ENCODE measurements at places on chromosomes 6 and 20. TPM values are rescaled to one million over a fixed set of nuclear protein-coding genes. Genes with fewer than 3 reads are reported as not detected.

GRCh38 chr20:60122671-60123070 lies 164.4 kb downstream of the CDH26 start:
- no peaks in the 10 kb centered on the region for H3K36me3 ChIP-seq
- H3K4me3 ChIP-seq = no peak overlapping the region
- H3K27me3 ChIP-seq = peaks cover 16% of the 10 kb centered on the region
- no peaks in the 10 kb centered on the region for H3K4me1 ChIP-seq

DNA sequence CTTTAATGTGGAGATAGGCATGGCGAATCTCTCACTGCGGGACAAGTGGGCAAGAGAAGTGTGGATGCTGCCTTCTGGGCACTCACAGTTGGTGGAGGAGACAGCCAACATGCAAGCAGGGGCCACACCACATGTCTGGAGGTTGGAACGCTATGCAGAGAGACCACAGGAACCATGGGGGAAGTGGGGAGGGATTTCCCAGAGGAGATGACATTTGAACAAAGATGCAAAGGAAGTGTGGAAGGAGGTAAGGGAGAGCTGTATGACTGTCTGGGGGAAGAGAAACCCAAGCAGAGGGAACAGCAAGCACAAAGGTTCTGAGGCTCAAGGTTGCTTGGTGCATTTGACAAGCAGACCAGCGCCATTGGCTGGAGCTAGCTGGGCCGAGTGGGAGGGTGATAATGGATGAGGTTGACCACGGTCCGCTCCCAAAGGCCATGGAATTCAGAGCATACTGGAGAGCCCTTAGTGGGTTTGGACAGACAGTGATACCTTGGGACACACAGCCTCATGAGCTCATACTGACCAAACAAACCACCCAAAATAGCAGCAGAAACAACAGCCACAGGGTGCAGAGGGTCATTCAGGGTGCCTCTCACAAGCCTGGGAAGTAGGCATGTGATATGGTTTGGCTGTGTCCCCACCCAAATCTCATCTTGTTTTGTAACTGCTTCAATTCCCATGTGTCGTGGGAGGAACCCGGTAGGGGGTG lies 7.6 kb upstream of the FAM110A start:
- no peak for DNase-seq
- no peaks in the 10 kb centered on the region for H3K4me1 ChIP-seq
- no peak overlapping the region for H3K27ac ChIP-seq
- H3K36me3 ChIP-seq = no peaks in the 10 kb centered on the region

DNA sequence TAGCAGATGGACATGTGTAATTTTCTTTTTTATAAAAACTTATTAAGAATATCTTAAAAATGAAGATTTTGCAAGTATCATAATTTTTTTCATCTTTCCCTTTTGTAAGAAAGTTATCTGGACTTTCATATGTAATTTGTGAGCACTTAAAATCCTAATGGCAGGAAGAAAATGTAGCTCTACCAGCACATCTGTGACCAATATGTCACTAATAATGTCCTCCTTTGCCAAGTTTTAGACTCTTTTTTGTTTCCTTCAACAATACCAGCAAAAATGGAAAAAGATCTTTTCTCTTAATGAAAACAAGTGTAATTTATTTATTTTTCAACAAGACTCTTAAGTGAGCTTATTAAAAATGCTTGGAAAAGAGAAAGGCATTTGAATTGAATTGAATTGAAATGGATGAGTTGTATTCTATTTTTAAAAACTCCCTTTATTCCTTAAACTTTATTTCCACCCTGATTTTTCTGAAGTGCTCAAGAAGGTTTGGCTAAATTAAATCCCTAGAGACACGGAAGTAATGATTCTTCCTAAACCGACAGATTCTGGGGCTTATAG lies 110.7 kb downstream of the KIF6 start:
- DNase-seq = no peak
- H3K36me3 ChIP-seq = no peaks in the 10 kb centered on the region
- H3K4me3 ChIP-seq = no peak overlapping the region
- H3K27me3 ChIP-seq = no peaks in the 10 kb centered on the region
- peaks cover 22% of the 10 kb centered on the region for H3K4me1 ChIP-seq

- DNase-seq = no peak
- peaks cover 19% of the 10 kb centered on the region for H3K4me1 ChIP-seq
- no peaks in the 10 kb centered on the region for H3K27me3 ChIP-seq
- no peaks in the 10 kb centered on the region for H3K36me3 ChIP-seq
- H3K27ac ChIP-seq = peak overlapping the region; percentile 65
- H3K4me3 ChIP-seq = no peak overlapping the region
These were observed 136.7 kb downstream of the HIVEP1 start for GRCh38 chr6:12148841-12149240.

The CST2 gene
- total RNA-seq = not detected

The MCHR2 gene
- total RNA-seq = not detected

The DNPH1 gene
- 27.2 TPM for total RNA-seq
